Liver (tissue), 10 donors: ENCODE measurements at places on chromosomes 13 and 19. TPM values are rescaled to one million over a fixed set of nuclear protein-coding genes. Genes with fewer than 3 reads are reported as not detected.

The ANKLE1 gene
- 43.2 TPM for total RNA-seq

- no peak for DNase-seq
Measured at GRCh38 chr19:47766670-47767069, 11.8 kb upstream of the SELENOW start.

DNA sequence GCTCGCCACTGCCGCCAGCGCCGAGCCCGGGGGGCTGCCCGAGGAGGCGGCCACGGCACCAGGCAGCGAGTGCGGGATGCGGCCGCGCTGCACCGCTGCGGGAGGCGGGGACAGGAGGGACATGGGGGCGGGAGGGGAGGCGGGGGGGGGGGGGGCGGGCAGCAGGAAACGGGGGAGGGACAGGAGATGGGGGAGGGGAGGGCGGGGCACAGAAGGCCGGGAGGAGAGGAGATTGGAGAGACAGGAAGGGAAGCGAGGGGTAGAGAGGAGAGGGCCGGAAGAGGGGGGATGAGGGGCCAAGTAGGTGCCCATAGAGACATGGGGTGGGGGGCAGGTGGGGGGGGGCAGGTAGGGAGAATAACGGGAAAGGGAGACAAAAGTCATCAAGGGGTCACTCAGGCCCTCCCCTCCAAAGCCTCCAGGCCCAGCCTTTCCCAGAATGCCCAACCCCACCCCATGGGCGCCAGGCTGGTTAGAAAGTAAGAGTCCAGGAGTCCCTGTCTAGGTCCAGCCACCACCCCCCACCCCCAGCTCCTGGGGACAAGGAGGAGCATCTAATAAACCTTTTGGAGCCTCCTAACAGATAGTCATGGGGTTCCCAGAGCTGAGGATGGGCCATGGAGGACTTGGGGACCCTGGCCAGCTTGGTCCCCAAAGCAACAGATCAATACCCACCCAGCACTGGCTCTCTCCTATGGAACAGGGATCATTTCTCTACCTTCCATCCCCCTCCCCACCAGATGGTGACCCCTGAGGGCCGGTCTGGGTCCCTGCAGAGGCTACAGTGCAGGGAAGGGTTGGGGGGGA, 9.5 kb downstream of the NR2F6 start:
- peak; percentile 53 for DNase-seq

GRCh38 chr19:15293781-15294491, 38.4 kb downstream of the BRD4 start:
- no peak for DNase-seq

DNA sequence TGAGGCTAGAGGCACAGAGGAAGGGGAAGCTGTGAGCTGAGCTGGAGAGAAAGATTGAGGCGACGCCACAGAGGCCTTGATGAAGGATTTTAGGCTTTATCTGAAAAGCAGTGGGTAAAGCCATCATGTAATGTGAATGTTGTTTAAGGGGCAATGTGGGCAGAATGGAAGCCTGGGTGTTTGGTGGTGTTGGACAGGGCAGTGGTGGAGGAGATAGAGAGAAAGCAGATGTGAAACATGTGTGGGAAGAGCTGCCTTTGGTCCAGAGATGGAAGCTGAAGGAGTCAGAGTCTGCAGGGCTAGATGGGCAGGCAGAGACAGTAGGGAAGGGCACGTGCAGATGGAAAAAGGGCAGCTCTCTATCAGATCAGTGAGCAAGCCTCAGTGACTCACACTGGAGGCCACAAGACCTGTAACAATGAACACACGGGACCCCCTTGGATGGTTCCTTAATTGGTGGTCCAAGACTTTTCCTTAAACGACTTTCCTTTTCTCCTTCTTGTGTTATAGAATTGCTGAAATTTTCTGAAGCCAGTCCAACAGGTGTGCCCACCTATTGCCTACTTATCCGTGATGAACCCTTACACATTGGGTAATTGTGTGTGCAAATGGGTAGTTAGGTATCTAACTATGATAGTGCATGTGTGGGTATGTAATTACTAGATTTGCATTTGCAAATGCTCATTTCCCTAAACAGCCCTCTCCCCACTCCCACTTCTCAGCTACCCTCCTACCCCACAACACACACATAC, 21.7 kb downstream of the ZNF536 start:
- DNase-seq: no peak

The DPRX gene
- not detected for total RNA-seq

GRCh38 chr19:48354332-48354992, 9.3 kb downstream of the TMEM143 start:
- DNase-seq: no peak

The TLE6 gene
- 0.47 TPM for total RNA-seq

- DNase-seq: no peak
Measured at GRCh38 chr13:51125495-51126226, 14.6 kb upstream of the C13orf42 start.

The ZNF577 gene
- total RNA-seq: 5.4 TPM

DNA sequence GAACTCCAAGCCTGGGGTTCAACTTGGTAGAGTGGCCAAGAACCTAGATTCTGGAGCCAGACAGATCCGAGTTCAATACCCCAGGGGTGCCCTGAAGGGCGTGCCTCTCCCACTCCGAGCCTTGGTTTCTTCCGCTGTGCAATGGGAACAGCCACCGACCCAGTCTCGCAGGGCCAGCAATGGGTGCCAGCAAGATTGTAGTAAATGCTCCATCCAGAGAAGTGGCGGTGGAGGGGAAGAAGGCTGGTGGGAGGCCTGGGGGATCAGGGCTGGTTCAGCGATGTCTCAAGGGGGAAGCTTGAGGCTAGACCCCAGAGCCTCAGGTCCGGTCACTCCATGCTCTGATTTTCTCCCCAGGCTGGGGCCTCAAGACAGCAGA, 4.5 kb downstream of the WIZ start:
- no peak for DNase-seq

The SIGLEC9 gene
- total RNA-seq: 4.8 TPM

GRCh38 chr19:38763795-38764220, 9.5 kb downstream of the LGALS7 start:
- DNase-seq: no peak

DNA sequence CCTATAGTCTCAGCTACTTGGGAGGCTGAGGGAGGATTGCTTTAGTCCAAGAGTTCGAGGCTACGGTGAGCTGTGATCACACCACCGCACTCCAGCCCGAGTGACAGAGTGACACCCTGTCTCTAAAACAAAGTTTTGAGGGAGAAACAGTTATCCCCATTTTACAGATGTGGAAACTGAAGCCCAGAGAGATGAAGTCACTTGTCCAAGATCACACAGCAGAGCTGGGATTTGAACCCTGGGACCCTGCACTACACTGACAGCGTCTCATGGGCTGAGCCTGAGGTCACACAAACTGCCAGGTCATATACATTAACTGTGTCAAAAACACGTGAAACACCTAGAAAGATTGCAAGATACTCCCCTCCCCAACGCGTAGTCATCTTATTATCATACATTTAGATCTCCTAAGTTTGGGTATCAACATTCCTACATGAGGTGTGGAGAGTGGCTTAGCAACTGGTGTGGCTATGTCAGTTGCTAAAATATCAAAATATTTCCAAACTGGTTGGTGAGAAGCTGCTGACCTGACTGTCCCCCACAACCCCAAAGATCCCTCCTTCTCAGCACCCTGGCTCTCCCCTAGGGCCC, 8.2 kb downstream of the FCGBP start:
- no peak for DNase-seq

DNA sequence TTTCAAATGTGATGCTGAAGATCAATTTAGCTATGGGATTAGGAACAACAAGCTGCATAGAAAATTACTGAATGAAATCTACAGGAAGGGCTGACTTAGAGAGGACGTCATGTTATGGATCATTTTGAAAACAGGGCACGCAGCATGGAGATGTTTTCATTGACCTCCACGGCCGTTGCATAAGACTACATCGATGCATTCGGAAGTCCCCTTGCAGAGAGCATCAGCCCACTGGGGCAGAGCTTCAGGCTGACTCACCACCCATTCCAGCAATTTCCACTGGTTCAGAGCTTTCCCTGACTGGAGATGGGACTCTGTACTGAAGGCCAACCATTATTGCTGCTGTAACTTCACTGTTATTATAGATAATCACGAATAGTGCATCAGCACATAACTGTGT, 305.3 kb downstream of the IRS2 start:
- DNase-seq: no peak

GRCh38 chr19:31527443-31527842, 178.2 kb upstream of the TSHZ3 start:
- no peak for DNase-seq

The CFAP97D2 gene
- not detected for total RNA-seq

- no peak for DNase-seq
Measured at GRCh38 chr19:39054091-39054470, 21.7 kb upstream of the FBXO27 start.

DNA sequence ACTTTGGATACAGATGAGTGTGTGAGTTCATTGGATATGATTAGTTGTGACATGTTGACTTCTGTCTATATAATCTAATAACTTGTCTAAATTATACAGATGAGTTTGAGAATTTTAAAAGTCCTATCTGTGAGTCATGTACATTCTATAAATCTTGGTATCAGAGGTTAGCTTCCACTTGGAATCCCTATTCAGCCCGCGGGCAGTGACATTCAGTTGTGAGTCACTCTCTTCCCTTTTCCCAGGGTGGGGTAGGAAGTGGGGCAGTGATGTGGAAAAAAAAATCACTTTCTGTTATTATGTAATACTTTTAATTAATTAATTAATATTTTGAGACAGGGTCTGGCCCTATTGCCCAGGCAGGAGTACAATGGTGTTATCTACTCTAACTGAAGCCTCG, 33.0 kb upstream of the ZNF808 start:
- DNase-seq: no peak

GRCh38 chr13:75715601-75716523, 79.7 kb downstream of the LMO7 start:
- no peak for DNase-seq

- DNase-seq: no peak
Measured at GRCh38 chr13:67390462-67391086, 160.4 kb upstream of the PCDH9 start.

DNA sequence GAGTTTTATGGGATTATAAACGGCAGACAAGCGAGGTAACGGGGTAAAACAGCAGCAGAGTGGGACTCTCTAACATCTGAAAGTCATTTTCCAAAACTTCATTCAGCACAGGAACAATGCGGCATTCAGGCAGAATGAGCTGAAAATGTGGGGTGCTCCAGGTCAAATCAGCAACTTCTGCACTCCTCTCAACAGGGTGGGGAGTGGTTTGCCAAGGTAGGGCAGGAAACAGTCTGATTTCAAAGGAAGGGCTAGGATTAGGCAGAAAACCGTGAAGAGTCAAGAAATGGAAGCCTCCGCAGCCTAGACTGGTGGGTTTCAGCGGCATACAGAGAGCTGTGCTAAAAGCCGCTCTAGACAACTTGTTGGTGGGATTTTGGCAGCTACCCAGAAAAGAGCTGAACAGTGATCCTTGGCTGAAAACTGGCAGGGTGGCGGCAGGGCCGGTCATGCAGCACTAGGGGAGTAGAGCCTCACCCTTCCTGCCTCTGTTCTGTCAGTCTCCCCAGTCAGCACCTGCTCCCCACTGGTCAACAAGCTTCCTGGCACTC, 154.2 kb upstream of the KLF12 start:
- no peak for DNase-seq

The C3 gene
- total RNA-seq: 9,349 TPM

GRCh38 chr19:7899751-7900378, 3.8 kb upstream of the MAP2K7 start:
- DNase-seq: no peak

The VN1R2 gene
- total RNA-seq: not detected

DNA sequence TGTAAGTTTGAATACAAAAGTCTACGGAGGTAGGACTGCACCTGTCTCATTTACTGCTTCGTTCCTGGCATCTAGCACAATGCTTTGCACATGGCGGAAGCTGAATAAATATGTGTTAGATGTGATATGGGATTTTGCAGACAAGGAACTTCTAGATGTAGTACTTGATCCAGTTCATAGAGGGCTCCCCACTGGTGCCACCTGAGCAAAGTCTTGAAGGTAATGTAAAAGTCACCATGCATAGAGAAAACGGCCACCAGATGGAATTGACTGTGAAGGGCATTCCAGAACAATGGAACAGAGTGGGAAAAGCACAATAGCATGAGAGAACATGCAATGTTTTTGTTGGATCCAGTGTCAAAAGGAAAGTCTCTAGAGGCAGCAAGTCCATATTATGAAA, 209.3 kb downstream of the HS6ST3 start:
- DNase-seq: no peak

- DNase-seq: no peak
Measured at GRCh38 chr19:17832443-17833208, 11.3 kb upstream of the INSL3 start.

- no peak for DNase-seq
Measured at GRCh38 chr13:112905990-112906641, 62.9 kb upstream of the MCF2L start.

- no peak for DNase-seq
Measured at GRCh38 chr13:109881961-109882558, 95.7 kb upstream of the IRS2 start.

GRCh38 chr19:2361246-2362045, 1.4 kb downstream of the TMPRSS9 start:
- no peak for DNase-seq

The CARS2 gene
- 28.6 TPM for total RNA-seq

The SYT5 gene
- not detected for total RNA-seq

The GPR4 gene
- 0.84 TPM for total RNA-seq

- DNase-seq: no peak
Measured at GRCh38 chr19:15260939-15261338, 28.7 kb upstream of the EPHX3 start.

DNA sequence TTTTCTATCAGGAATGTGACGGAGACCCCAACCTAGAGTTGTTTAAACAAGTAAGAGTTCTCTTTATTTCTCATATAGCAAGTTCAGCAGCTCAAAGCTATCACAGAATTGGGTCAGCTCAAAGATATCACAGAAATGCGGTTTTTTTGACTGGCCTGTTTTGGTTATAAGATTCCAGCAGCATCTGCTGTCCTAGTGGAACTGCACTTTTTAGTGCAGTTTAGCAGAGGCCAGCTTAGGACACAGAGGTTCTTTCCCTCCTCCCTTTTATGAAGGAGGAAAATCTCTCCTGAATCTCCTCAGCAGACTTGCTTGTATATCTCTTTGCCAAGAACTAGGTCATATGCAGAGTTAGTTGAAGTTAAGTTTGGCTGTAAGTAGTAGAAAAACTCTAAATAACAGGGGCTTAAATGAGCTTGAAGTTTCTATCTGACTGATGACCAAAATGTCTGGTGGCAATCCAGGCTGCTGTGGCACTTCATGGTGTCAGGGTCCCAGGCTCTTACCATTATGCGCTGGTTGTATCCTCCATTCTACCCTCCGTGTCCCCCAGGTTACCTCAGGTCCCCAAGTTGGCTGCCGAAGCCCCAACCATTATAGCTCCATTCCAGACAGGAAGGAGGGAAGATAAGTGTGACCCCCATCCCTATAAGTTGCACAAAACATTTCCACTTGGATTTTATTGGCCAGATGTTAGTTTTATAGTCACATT, 6.6 kb downstream of the PPP2R1A start:
- DNase-seq: no peak

The LRRC63 gene
- 0.84 TPM for total RNA-seq

GRCh38 chr19:47161876-47162489, 31.3 kb downstream of the SAE1 start:
- DNase-seq: no peak

GRCh38 chr13:59121507-59121906, 1042.2 kb downstream of the DIAPH3 start:
- no peak for DNase-seq

The ZNF256 gene
- 1.6 TPM for total RNA-seq

The CUL4A gene
- total RNA-seq: 64.1 TPM
